ENCODE measurements at places on chromosomes 16 and 17.
A peak's percentile ranks its signal among the peaks of the same experiment; 100 is the strongest.

DNA sequence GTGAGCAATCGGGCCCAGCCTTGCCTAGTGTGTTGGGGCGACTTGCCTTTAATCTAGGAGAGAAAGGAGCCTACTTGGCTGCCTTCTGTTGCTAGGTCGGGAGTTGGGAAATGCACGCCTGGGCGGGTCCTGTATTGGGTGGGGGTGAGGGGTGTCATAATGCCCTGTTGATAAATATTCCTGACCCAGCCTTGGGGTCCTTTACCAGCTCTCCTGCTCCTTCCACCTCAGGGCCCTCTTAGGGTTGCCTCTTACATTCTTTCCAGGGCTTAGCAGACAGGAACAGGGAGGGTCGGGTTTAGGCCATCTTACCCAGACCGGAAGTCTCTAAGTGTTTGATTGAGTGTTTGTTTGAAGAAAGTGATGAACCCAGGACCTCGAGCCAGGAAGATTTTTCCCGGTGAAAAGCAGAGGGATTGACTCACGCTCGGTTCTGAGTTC lies 112.9 kb downstream of the SEC14L1 start:
- no peak for DNase-seq

DNA sequence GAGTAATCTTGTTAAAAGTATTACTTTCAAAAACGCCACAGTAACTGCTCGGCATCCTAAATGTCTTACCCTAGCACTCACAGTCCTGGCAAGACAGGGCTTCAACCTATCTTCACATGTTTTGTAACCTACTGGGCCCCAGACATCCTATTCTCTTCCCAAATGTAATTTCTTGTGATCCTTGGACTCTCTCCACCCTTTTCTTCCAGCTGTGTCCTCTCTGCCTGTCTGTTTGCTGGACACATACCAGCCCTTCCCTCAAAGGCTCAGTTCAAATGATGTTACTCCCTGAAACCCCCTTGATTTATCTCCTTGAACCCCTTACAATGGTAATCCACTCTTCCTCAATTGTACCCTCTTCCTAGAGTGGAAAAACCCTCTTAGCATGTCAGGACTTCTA lies 60.1 kb upstream of the CNEP1R1 start:
- DNase-seq, result no peak

GRCh38 chr16:51337662-51338061 lies 186.6 kb upstream of the SALL1 start:
- DNase-seq, result no peak

DNA sequence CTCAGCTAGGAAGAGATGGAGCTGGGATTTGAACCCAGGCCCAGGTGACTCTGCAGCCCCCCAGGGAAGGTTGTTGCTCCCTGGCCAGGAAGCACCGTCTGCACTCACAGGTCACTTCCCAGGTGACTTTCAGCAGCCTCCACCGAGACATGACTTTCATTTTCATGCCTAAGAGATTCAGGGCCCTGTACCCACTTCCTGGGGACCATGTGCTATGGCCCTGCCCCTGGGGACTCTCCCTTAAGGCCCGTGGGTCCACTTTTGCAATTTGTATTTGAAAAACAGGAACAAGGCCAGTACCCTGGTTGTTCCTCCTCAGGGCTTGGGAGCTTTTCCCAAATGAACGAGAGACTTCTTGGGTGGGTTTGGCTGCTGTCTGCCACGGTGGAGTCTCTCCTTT lies 191.0 kb downstream of the IRF8 start:
- DNase-seq, result no peak

GRCh38 chr16:476039-476438 lies 50.6 kb downstream of the RAB11FIP3 start:
- no peak for DNase-seq

- DNase-seq, result no peak
Observed at GRCh38 chr17:63142836-63143235, 176.8 kb downstream of the TANC2 start.

DNA sequence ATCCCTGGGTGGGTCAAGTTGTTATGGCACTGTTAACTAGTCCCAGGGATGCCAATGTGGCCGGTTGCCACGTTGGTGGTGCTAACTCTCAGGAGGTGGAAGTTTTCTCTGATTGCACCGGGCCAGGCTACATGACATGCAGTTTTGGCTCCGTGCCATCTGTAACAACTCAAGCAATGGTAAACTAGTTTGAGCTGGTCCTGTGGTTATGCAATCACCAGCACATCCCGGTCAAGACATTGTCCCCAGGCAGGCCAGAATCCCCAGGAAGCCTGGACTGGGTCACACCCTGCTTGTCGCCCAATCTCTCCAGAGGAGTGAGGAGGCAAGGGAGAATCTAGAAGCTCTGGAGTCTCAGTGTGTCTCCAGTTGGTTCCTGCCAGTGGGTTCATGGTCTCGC lies 10.1 kb upstream of the CCL17 start:
- no peak for DNase-seq

DNA sequence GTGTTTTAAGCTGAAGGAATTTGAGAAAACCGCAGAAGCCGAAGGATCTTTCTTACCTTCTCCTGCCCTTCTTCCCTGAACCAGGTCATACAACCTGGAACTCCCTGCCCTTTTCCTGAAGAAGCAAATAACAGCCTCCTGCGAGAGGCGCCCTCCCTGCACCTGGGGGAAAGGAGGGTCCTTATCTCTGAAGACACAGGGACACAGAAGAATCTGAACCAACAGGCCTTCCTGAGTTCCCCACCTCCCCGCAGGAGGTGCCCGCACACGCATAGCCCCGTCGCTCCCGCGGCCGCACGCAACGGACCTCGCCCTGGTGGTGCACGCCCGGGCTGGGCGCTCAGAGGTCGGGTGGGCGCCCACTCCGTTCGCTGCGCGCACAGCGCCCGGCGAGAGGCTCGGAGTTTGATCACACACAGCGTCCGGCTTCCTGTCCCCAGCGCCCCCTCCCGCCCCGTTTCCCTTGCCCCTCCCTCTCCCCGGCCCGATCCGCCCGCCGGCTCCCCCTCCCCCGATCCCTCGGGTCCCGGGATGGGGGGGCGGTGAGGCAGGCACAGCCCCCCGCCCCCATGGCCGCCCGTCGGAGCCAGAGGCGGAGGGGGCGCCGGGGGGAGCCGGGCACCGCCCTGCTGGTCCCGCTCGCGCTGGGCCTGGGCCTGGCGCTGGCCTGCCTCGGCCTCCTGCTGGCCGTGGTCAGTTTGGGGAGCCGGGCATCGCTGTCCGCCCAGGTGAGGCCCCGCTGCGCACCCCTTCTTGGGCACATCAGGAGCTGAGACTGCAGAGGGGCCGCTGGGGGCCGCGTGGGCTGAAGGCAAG lies at the start of gene TNFSF12:
TSS of gene TNFSF12 (plus strand) at position 474 of the 816 bp plus-strand sequence. CDS start at position 570, 96 bp downstream.
- DNase-seq, result peak; percentile 38

DNA sequence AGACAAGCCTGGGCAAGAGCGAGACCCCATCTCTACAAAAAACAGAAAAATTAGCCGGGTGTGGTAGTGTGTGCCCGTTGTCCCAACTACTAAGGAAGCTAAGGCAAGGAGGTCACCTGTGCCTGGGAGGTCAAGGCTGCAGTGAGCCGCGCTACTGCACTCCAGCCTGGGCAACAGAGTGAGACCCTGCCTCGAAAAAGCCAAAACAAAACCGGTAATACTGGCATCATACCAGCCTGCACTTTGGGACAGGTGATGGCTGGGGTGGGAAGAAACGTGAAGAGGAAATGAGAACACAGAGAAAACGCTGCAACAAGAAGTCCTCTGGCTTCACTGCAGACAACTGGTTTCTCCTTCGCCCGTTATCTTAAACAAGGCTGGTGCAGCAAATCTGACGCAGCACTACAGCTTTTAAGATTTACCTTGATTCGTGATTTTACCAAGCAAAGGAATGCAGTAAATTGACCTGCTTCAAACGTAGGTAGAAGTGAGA lies 725 bp upstream of the CASC3 start:
- DNase-seq, result no peak

- peak; percentile 99 for DNase-seq
Observed at GRCh38 chr16:69339289-69340094, at the start of the genes COG8 and NIP7. COG8 (minus strand) TSS chr16:69339564; CDS start chr16:69339552, 12 bp downstream. NIP7 (plus strand) TSS chr16:69339772; CDS start chr16:69339830, 58 bp downstream.

- DNase-seq, result no peak
Observed at GRCh38 chr16:8673611-8674412, 605 bp upstream of the ABAT start.

- DNase-seq, result peak; percentile 88
Observed at GRCh38 chr17:47315451-47316266, 8.1 kb upstream of the EFCAB13 start.

DNA sequence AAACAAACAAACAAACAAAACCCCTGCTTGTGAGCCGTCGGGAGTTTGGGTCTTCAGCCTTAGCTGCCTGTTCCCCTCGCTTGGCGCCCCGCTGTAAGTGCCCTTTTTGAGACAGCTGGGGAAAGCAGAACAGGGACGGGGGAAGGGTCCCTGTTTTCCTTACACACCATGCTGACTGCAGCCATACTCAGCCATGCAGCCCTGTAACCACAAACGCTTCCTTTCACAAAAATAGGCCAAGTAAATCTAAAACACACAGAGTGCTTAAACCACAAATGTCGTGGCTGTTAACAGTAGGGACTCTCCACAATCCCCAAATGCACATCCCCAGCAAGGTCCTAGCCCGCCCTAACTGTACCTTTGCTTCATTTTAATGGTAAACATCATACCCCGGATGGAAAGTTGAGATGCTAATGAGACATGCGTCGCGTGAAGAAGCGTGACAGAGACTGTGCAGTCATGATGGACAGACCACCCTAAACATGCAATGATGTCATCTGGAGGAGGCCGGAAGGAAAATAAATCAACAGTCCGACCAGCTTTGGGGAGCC lies 129.9 kb downstream of the MGAT5B start:
- no peak for DNase-seq

DNA sequence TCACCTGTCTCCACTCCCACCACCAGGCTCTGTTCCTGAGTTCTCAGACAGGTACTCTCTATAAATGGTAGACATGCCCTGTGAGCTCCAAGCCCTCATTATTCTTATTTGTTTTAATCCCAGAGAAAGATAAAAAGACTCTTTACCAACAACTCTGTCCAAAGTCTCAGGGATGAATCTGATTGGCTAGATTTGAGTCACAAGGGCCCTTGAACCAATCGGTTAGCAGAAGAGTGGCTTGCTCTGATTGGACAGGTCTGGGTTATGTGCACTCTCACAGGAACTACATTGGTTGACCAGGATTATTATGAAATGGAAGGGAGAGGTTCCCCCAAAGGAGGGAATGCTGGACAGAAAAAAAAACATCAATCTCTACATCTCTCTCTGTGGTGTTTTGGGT lies 7.5 kb downstream of the COTL1 start:
- DNase-seq, result peak; percentile 12

Measured in RKO (cell line).